ENCODE measurements at places on chromosomes 16 and 17.
A peak's percentile ranks its signal among the peaks of the same experiment; 100 is the strongest.

GRCh38 chr16:51825779-51826178 is 674.7 kb upstream of the SALL1 start:
- DNase-seq: no peak

DNA sequence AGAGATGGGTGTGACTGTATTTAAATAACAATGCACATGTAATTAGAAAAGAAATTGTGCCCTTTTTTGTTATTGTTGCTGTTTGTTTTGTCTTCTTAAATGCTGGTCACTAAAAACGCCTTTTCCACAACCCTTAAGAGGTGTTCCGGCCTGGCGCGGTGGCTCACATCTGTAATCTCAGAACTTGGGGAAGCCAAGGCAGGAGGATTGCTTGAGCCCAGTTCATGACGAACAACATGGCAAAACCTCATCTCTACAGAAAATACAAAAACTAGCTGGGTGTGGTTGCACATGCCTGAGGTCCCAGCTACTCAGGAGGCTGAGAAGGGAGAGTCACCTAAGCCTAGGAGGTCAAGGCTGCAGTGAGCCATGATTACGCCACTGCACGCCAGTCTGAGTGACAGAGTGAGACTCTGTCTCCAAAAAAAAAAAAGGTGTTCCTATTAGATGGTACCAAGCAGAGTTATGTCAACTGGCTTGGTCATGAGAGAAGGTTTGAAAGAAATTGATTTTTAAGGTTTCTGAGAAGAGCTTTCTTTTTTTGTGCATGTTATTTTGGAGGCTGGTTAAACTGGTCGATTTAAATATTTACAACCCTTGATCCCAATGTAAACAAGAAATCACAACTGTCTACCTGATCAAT is 23.5 kb upstream of the RFFL start:
- no peak for DNase-seq

DNA sequence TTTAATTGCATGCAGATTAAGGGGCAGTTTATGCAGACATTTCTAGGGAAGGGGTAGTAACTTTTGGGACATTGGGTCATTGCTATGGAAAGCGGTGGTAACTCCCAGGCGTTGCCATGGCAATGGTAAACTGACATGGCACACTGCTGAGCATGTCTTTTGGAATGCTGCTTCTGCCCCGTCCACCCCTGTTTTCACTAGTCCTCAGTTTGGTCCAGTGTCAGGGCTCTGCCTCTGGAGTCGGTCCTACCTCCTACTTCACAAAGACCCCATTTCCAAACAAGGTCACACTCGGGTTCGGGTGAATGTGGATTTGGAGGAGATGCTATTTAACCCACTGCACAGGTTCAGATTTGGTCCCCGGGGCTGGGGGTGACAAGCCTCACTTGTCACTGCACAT is 2.9 kb downstream of the IL34 start:
- DNase-seq: no peak

DNA sequence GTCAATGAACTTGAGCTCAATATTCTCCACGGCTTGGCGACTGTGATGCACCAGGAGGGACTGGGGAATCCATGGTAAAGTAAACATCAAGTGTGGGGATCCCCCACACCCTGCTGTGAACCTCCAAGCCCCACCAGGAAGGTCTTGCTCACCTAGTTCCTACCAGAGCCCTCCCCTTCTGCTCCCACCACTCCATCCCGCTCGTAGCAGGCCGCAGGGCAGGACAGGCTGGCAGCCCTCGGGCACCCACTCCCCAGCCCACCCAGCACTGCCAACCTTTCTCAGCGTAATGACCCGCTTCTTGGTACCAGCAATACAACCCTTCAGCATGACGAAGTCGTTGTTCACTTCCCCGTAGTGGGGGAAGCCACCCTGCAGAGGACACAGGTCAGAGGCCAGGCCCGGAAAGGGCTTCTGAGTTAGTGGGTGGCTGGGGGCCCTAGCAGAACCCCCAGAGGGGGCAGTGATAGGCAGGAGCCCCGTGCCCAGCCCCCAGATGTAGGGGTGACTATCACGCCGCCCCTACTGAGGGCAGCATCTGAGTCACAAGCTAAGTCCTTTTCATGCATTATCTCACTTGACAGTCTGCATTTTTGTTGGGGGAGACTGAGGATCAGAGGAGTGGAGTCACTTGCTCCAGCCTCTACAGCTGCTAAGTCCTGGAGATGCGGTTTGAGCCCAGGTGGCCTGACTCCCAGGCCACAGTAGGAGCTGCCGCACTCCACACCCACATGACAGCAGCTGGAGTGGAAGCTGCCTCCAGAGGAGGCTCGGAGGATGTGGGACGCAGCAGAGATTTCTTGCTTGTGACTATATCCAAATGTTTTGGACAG is 2.8 kb upstream of the MSRB1 start:
- no peak for DNase-seq

GRCh38 chr17:77951123-77951522 is 7.4 kb upstream of the TNRC6C start:
- DNase-seq: no peak

DNA sequence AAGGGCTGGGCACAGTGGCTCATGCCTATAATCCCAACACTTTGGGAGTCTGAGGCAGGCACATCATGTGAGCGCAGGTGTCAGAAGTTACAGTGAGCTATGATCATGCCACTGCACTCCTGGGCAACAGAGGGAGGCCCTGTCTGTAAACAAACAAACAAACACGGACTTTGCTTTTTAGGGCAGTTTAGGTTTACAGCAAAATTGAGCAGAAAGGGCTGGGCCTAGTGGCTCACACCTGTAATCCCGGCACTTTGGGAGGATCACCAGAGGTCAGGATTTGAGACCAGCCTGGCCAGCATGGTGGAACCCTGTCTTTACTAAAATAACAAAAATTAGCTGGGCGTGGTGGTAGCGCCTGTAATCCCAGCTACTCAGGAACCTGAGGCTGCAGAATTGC is 3.3 kb upstream of the CARHSP1 start:
- DNase-seq: no peak

GRCh38 chr16:29158785-29159184 is 173.9 kb downstream of the LAT start:
- no peak for DNase-seq

DNA sequence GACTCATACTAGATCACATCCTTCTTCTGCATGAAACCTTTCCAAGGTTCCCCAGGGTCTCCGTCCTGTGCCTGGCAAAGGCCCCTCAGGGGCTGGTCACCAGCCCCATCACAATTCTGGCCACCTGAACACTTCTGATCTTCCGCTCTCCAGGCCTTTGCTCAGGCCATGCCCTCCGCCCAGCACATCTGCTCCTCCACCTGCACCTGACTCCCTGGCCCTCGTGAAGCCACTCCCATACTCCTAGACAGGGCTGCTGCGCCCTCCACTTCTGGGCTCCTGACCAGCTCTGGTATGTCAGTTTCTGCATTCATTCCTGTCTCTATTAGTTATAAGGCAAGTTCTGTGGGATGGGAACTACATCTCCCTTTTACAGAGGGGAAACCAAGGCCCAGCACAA is 1.9 kb upstream of the MYL11 start:
- DNase-seq: no peak

- DNase-seq: no peak
Observed at GRCh38 chr17:77428020-77428748, 287.4 kb downstream of the SEC14L1 start.

DNA sequence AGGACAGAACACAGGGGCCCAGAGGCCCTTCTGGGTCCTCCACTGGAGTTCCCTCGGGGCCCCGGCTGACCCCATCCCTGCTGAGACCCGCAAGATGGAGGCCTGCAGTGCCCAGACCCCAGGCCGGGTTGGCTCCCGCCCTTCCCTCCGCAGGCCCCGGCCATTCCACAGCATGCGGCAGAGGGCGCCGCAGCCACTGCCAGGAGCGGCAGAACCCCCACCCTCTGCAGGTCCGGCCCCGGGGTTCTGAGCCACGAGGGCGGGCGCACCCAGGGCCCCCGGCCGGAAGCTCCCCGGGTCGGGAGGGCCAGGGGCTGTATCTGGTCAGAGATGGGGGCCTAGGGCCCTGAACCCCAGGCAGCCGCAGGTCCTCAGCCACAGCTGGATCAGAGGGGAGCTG is 2.4 kb upstream of the PERCC1 start:
- DNase-seq: no peak

DNA sequence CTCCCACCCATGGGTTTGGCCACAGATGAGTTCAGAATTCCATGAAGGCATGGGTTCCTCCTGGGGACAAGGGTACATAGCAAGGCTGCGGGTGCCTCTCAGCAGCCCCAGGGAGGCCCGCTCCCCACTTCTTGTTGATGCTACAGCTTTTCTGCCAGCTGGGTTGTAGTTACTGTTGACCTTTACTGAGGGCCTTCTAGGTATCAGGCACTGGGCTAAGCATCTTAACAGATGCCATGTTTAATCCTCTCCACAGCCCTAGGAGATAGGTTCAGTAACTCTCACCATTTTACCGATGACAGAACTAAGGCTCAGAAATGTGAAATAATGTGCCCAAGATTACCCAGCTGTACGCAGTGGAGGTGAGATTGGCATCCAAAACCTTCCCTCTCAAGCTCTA is 54.3 kb upstream of the DLX4 start:
- DNase-seq: no peak

DNA sequence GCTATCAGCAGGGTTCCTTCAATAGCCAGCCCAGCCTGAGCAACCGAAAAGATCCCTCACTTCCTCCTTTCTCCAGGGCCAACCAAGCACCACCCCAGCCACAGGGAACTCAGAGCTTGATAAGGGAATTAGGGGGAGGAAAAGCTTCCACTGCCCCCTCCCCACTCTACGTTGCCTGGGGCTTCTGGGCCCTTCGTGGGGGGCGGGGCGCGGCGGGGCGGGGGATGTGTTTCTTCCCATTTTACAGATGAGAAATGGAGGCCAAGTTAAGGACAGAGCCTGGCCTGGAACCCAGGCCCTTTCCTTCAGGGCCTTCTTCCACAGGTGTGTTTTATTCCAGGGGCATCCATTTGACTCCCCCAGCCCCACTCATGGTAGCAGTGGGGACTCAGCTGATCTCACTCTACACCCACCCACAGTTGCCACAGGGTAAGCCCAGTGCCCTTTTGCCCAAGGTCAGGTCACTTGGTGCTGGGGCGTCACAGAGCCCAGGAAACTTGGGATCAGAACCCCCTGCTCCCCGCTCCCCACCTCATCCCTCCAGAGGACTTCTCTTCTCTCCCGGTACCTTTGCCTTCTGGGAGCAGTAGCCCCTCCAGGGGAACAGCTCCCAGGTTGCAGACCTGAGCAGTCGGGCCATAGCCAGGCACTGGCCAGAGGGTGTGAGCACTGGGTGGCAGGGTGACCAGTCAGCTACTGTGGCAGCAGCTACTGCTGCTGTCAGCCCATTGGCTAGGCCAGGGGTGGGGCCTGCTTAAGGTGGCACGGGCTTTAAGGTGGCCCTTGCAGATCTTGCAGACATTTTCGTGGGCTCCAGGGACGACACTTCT is at the start of gene LDHD:
Gene LDHD, minus strand, starts transcription at position 700 of the 830 bp plus-strand sequence. Its CDS starts 60 bp downstream, at position 640.
- DNase-seq: no peak

GRCh38 chr17:59842901-59843652 is 49.7 kb downstream of the TUBD1 start:
- no peak for DNase-seq

- peak; percentile 94 for DNase-seq
Observed at GRCh38 chr17:57420734-57421717, 164.7 kb downstream of the MSI2 start.

- DNase-seq: no peak
Observed at GRCh38 chr17:45784293-45784740, at the start of gene CRHR1. TSS of gene CRHR1 (plus strand) at chr17:45784320. CDS start at chr17:45784545, 225 bp downstream.

DNA sequence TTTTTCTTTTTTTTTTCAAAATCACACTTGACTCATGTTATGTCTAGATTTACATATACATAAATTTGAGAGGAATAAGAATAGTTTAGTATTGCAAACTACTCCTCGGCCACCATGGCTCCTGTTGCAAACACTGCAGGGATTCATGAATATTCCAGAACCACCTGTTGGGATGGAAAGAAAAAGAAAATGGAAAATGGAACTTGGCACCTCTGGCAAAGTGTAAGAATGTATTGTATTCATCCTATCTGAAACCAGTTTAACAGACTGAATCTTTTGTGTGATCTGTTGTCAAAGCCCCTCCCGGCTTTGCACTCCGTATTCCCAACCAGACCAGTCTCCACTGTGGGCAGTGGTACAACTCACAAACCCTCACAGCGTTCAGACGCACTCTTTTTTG is 124.4 kb downstream of the SPECC1 start:
- DNase-seq: no peak

- DNase-seq: no peak
Observed at GRCh38 chr16:54287131-54288029, 793 bp upstream of the IRX3 start.

DNA sequence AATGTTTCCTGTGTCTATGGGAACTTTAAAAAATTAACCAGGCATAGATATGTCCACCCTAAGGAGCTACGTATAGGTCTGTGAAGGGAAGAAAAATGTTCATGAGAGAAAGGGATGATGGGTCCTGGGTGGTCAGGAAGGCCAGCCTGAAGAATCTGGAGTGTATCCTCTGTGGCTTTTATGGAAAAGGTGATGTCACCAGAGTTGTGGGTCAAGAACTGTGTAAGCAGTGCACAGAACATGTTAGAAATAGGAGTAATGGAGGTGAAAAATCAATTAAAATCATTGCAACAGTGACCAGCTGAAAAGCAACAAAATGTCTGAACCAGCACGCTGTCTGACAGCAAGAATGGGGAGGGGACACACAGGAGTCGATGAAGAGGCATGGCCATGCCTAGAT is 68.5 kb downstream of the USP31 start:
- DNase-seq: no peak

- peak; percentile 58 for DNase-seq
Observed at GRCh38 chr16:83956336-83957289, 3.6 kb downstream of the OSGIN1 start.

Measured in NCI-H1694 treated with DMSO at 0.1 percent for 48 hours (cell line).